ENCODE measurements at places on chromosomes 5 and 9. TPM values are rescaled to one million over a fixed set of nuclear protein-coding genes. Genes with fewer than 3 reads are reported as not detected.

Gene ANKRD33B
- total RNA-seq, result 1.3 TPM

- no peak for DNase-seq
Measured at GRCh38 chr9:2424619-2425033, 197.0 kb upstream of the VLDLR start.

- no peak for DNase-seq
Measured at GRCh38 chr5:149127394-149127955, 13.8 kb upstream of the ABLIM3 start.

DNA sequence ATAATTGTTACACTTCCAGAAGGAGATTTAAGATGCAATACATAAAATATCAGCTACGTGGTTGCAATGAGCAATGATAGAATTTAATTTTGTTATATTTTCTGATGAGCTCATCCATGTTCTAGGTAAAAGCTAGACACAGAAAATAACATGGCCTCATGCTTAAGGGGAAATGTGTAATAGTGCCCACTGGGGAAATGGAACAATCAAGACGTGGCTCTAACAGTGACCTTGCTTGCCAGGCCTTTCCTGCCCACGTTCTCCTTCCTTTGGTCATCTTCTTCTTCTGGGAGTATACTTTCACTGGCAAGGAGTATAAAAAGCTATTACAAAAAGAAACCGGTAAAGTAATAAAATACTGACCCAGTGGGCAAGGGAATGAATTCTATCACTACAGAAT, 116.2 kb upstream of the TMEM161B start:
- DNase-seq, result no peak

- DNase-seq, result no peak
Measured at GRCh38 chr9:134913713-134914500, 3.8 kb downstream of the FCN1 start.
